Endothelial cell (in vitro differentiated cells): ENCODE measurements at places on chromosomes 11 and 22. TPM values are rescaled to one million over a fixed set of nuclear protein-coding genes. Genes with fewer than 3 reads are reported as not detected.

AQP11 gene
- total RNA-seq = 0.33 TPM

LRP4 gene
- total RNA-seq = 21.8 TPM

SERHL2 gene
- 0.69 TPM for total RNA-seq

IFTAP gene
- 21.0 TPM for total RNA-seq

SLC15A3 gene
- total RNA-seq = 0.62 TPM

PLAAT2 gene
- total RNA-seq = not detected

C11orf21 gene
- 0.13 TPM for total RNA-seq

SMIM35 gene
- total RNA-seq = not detected

CELSR1 gene
- 7.7 TPM for total RNA-seq

MAPK11 gene
- 62.4 TPM for total RNA-seq

ROBO4 gene
- total RNA-seq = 28.8 TPM

DCDC1 gene
- 0.44 TPM for total RNA-seq

GGTLC2 gene
- not detected for total RNA-seq

CCDC116 gene
- 0.36 TPM for total RNA-seq

OR8A1 gene
- 0.46 TPM for total RNA-seq

RAB3IL1 gene
- total RNA-seq = 8.9 TPM

PIH1D2 gene
- 2.5 TPM for total RNA-seq

GGT5 gene
- total RNA-seq = 1.6 TPM

TLCD5 gene
- 15.2 TPM for total RNA-seq

APOL4 gene
- 4.4 TPM for total RNA-seq

ZNF74 gene
- total RNA-seq = 28.8 TPM

CNTN5 gene
- total RNA-seq = 0.15 TPM

TSPAN18 gene
- total RNA-seq = 717 TPM

TMPRSS6 gene
- not detected for total RNA-seq

CHRDL2 gene
- total RNA-seq = 0.21 TPM

ST14 gene
- total RNA-seq = 8.7 TPM

BLID gene
- total RNA-seq = not detected

FOLH1 gene
- total RNA-seq = 2.8 TPM

MMP12 gene
- not detected for total RNA-seq
